Hematopoietic multipotent progenitor cell treated with erythropoietin and hydrocortisone succinate and interleukin-3 and kit ligand, for 6 days (in vitro differentiated cells): ENCODE measurements at places on chromosomes 11 and 22.
A peak's percentile ranks its signal among the peaks of the same experiment; 100 is the strongest.

DNA sequence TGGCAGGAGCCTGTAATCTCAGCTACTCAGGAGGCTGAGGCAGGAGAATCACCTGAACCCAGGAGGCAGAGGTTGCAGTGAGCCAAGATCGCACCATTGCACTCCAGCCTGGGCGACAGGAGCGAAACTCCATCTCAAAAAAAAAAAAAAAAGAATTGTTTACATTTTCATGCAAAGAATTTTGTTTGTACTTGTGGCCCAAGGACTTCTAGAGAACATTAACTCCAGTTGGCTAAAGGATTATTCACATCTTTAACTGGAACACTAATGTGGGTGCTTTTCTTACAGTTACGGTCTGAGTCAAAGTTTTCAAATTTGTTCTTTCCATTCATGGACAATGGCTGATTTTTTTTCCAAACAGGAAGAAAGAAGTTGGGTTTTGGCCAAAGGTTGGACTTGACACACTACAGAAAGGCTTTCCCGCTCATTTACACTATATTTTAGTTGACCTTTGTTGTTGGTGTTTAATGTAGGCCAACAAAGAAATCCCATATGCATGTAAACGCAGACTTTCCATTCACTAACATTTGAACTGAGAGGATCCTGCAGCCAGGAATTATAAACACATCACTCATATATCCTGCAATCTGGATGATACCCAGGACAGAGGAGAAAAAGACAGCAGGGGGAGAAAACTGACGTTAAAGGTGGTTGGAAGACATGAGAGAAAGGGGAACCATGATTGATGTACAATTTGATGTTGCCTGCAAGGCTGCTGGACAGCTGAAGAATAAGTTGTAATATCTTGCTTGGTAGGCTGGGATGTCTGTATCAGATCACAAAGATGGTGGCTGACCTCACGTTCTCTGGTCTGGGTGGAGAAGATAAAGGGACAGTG lies 13.1 kb downstream of the POU2AF1 start:
- no peak for DNase-seq

GRCh38 chr22:30582051-30582450 lies 7.6 kb upstream of the GAL3ST1 start:
- DNase-seq = no peak

- no peak for DNase-seq
These were observed 32.6 kb downstream of the RTN4R start for GRCh38 chr22:20235389-20235991.

GRCh38 chr22:23692598-23693291 lies 1.9 kb downstream of the RGL4 start:
- DNase-seq = peak; percentile 30

DNA sequence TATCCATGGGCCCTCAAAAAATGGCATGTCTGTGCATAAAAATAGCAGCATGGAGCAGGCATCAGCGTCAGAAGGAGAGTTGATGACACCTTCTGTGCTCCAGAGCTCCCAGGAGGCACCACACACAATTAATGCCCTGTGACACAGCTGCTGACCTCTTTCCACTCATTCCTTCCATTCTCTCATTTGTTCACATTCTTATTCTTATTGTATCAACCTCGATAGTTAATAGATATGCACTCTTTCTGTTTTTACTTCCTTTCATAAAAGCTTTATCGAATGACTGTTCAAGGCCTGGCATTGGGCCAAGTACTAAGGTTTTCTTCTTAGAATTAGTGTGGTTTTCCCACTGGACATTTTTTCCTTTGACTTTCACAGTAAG lies 266.0 kb upstream of the MTNR1B start:
- DNase-seq = peak; percentile 9

DNA sequence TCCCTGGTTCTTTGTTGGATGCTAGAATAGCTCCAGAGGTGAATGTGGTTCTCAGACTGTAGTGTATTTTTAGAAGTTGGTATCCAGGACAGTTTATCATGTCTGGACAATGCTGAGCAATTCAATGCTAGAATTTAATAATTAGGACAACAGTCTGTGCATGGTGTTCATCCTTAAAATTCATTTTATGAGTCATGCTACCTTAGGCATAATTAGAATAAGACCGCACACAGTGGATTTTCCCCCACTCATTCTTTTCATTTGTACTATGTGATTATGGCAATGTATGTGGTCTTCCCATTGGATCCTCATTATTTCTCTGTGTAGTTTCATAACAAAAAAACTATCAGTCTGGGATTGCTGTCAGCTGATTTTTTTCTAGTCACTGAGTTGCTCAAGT lies 196.7 kb downstream of the ARHGAP42 start:
- DNase-seq = no peak

DNA sequence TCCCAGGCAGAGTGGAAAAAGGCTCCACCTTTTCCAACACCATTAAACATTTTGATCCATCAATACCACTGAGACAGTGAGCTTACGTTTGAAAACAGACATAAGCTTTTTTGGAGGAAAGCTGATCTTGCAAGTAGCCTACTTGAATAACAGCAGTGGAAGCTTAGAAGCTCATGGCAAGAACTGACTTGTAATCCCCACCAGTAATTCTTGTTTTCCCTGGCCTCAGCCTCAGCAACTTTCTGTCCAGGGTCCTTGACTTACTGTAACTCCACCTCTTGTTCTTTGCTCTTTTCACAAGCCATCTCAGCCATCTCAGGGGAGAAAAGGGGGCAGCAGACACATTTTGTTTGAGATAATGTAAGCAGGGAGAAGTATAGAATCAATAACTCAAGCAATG lies 12.3 kb upstream of the MPZL2 start:
- DNase-seq = no peak

DNA sequence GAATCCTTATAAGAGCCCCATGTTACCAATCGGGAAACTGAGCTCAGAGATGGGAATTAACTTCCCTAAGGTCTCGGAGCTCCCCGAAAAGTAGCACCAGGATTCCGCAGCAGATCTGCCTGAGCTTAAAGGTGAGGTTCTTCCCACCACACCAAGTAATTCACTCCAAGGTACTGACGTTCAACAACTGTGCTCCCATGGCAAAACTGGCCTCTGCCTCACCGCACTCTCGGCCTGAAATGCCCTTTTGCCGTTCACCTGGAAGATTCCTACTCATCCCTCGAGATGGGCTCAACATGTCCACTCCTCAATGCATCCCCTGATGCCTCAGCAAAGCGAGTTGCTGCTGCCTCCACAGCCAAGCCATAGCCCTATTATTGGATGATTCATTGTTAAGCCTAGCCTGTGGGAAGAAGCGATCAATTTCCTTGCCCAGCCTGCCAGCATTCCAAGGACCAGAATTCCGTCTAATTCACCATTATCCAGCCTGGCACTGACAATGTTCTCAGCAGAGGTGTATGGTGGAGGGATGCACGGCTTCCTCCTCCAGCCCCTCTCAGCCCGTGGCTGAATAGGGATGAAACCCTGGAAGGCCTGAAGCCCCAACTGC lies 4.2 kb downstream of the PLAAT3 start:
- DNase-seq = no peak

GRCh38 chr11:47603295-47603694 lies 9.1 kb upstream of the C1QTNF4 start:
- DNase-seq = no peak

- no peak for DNase-seq
These were observed 4.1 kb upstream of the FAR1 start for GRCh38 chr11:13664351-13664750.

DNA sequence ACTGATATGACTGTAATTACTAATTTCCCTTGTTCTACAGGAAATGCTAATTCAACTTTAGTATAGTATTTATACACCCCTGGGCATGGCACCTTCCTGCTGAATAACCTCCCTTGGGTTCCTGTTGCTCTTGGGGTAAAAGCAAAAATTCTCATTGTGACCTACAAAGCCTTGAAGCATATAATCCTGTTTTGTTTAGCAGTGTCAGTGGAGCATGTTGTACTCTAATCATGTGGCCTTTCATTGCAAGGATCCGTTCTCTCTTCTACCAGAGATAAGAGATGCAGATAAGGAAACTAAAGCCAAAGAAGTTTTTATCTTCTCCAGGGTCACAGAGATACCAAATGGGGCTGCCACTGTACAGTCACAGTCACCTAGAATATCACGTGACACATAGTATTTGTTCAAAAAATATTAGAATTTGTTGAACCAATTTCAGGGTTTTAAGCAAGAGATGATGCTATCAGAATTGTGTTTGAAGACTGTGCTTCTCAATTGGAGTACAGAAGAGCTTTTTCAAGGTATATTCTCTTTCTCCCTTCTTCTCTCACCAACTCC lies 25.1 kb downstream of the CSRP3 start:
- peak; percentile 42 for DNase-seq

GRCh38 chr11:28965819-28966218 lies 857.6 kb downstream of the METTL15 start:
- no peak for DNase-seq

DNA sequence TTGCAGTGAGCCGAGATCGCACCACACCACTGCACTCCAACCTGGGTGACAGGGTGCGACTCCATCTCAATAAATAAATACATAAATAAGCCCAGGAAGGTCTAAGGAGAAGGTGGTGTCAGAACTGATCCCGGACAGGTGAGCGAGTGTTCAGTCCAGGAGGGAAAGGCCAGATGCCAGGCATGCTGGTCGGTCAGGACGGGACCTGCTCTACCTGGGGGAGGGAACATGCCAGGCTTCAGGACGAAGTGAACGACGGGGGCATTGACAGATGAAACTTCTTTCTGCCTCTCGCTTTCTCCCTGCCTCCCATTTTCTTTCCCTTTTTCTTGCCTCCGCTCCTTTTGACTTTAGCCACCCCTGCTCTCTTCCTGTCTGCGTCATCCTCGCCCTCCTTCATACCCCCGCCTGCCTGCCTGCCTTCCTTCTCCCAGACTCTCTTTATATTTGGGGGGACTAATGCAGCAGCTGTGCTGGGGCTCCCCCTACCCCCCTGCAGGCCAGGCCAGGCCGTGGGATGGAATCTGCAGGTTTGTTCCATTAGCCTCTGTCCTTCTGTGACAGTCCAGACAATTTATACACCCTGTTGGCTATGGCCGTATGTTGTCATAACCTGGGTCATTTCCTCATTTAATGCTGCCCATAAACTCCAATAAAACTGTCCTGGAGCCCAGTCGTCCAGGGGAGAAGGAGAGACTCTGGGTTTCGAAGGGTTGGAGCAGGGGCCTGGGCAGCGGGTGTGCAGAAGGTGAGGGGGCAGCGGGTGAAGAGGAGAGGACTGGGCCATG lies 209.2 kb upstream of the TBCEL start:
- no peak for DNase-seq

DNA sequence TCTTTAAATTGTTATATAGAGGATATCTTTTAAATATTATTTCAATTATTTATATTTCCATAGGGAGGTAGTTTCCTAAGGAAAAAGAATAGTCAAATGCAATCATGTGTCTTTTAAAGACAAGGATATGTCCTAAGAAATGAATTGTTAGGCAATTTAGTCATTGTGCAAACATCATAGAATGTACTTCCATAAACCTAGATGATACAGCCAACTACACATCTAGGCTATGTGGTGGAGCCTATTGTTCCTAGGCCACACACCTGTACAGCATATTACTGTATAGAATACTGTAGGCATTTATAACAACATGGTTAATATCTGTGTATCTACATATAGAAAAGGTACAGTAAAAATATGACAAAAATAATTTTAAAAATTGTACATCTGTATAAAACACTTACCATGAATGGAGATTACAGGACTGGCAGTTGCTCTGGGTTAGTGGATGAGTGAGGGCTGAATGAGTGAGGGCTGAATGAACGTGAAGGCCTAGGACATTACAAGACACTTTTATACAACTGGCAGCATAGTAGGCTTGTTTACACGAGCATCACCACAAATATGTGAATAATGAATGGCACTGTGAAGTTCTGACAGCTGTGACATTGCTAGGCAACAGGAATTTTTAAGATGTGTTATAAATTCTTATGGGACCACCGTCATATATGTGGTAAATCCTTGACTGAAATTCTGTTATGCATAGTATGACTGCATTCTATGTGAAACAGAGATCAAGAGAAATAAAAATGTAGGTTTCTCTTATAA lies 1879.0 kb upstream of the RAG2 start:
- DNase-seq = no peak

- DNase-seq = no peak
These were observed 88.1 kb downstream of the SBF2 start for GRCh38 chr11:10205928-10206327.

DNA sequence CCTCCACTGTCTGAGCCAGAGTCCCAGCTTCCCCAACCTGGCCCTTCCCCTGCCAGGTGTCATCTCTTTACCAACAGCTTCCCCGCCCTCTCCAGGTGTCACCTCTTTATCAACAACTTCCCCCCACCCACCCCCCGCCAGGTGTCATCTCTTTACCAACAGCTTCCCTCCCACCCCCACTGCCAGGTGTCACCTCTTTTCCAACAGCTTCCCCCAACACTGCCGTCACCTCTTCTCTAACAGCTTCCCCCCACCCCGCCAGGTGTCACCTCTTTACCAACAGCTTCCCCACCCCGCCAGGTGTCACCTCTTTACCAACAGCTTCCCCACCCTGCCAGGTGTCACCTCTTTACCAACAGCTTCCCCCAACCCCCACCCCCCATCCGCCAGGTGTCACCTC lies 29.8 kb upstream of the TTLL12 start:
- DNase-seq = no peak

DNA sequence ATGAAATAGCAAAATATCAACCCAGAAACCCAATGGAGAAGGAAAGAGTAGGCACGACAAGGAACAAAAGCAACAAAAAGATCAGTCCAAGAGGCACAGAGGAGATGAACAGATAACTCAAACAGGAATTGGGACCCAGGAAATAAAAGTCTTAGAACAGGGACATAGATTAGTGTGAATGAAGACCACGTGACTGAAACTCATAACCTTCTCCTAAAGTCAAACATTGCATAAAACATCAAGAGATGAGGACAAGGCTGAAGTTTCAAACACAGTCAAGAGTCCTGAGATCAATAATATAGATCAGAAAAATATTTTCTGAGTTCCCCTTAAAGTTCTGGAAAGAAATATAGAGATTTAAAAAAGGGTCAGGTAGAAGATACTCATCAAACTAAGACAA lies 24.4 kb upstream of the OR56B4 start:
- DNase-seq = no peak

GRCh38 chr11:13010749-13011465 lies 1.8 kb downstream of the RASSF10 start:
- no peak for DNase-seq

DNA sequence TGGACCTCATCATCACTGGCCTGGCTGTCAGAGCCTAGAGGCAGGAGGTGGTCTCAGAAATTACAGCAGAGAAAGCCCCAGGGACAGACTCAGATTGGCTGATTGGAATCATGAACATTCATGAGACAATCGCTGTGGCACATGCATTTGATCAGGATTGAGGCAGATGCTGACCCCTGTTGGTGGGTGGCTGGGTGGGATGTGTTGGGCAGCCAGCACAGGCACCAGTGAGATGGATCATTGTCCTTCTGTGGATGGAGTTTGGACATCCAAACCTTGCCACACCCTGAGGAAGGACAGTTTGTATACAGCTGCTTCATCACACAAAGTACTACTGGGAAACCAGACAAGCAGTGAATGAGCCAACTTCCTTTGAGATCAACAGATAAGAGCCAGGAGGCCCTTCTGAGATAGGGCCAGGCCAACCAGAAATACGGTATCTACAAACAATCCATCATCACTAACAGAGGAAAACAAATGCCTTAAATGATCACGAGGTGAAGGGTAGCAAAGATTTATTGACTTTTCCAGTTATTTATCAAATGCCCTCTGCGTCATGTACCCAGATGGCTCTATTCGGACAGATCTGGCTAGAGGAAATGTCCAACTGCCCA lies 17.3 kb downstream of the COMMD9 start:
- peak; percentile 57 for DNase-seq

GRCh38 chr22:20060700-20061480 lies 19.2 kb upstream of the DGCR8 start:
- no peak for DNase-seq

- no peak for DNase-seq
These were observed 202.1 kb downstream of the TTC28 start for GRCh38 chr22:28477556-28477955.

GRCh38 chr11:112655371-112655770 lies 305.8 kb upstream of the NCAM1 start:
- no peak for DNase-seq
